ENCODE measurements at places on chromosomes 2 and 18.

DNA sequence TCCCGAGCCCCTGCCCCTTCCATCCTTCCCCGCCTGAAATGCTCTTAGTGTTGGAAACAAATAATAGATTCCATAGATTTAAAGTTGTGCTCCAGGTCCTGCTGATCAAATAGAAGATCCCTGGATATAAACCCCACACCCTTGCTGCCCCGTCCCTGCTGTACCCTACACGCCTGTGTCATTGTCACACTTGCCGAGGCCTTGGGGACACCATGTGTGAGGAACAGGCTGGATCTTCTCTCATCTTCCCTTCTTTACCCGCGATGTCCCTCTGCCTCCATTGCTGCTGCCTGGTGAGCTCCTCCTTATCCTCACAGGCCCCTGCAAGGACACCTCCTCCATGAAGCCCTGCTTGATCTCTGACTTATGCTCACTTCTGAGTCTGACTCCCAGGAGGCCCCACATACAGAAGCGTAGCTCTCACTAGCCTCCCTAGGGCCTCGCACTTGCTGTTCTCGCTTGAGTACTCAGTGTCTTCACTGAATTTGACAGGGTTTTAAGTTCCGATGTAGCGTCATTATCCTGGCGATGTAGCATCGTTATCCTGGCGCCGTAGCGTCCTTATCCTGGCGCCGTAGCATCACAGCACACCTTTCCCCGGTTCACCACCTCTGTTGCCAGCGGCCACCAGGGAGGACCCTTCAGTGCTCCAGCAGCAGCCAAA is 221.9 kb downstream of the NDUFA10 start:
- no peak for DNase-seq

- no peak for DNase-seq
These were observed 18.1 kb downstream of the LPIN2 start for GRCh38 chr18:2994603-2995432.

GRCh38 chr2:129118296-129118695 is 799.6 kb upstream of the HS6ST1 start:
- DNase-seq: no peak

- DNase-seq: no peak
These were observed 5.7 kb downstream of the CKAP2L start for GRCh38 chr2:112758711-112759110.

DNA sequence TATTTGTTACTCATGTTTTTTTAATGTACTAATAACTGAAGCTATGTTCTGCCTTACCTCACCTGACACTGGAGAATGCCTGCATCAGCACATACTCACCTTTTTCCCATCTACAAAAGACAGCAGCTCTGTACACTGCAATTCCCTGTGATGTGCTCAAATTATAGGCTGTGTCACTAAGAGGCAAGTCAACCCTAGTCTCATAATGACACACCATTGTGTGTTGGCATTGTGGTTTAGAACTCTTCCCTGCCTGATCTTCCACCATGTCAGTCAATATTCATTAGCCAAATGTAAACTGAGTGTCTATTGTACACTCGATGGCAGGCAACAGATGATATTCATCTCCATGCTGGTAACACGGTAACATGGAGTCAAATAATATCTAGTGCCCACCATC is 332.1 kb upstream of the TCF4 start:
- no peak for DNase-seq

DNA sequence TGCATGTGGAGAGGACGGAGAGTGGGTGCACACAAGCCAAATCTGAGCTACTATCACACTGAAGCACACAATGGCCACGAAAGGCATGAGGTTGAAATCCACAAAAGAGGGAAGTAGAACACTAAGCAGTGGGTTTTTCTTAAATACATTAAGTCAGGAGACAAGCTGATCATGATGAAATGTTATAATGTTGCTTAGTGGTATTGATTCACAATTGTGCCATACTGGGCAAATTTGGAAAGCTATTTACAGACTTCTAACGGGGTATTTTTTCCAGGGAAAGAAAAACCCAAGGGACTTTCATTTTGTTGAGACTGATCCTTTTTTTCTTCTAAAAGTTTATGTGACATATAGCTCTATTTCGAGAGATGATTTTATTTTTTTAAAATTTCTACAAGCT is 100.8 kb upstream of the CNGA3 start:
- no peak for DNase-seq

GRCh38 chr2:176814740-176815367 is 397.7 kb upstream of the HNRNPA3 start:
- peak; percentile 2 for DNase-seq

DNA sequence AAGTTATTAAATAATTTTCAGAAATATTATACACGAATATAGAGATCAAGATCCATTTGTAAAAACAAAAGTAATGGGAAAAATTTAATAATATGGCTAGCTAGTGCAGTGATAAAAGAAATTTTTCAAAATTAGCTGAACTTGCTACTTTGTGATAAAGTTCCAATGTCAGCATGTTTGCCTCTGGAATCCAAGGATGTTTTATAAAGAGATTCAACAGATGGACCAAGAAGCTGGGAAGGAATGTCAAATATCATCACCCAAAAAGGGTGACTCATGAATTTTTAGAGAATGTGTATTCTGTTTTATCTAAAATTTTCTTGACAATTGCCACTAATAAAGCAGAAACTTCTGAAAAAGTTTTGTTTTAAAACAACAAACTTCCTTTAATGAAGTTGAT is 95.3 kb downstream of the FSIP2 start:
- no peak for DNase-seq

GRCh38 chr2:174775571-174775980 is 11.3 kb upstream of the CHRNA1 start:
- DNase-seq: peak; percentile 81

DNA sequence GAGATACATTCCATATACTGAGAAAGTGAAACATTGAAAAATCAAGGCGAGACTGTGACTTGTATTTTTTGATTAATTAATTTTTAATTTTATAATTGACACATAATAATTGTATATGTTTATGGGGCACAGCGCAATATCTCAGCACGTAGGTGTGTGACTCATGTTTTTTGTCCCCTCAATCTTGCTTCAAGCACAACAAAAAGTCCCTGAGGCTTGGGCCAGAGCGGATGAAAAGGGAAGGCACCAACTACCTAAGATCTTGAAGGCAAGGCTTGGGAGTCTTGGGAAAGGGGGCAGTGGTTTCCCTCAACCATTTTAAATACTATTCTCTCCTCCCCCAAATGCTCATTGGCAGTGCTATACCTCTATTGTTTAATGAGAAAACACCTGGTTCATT is 9.9 kb downstream of the SGPP2 start:
- DNase-seq: no peak

DNA sequence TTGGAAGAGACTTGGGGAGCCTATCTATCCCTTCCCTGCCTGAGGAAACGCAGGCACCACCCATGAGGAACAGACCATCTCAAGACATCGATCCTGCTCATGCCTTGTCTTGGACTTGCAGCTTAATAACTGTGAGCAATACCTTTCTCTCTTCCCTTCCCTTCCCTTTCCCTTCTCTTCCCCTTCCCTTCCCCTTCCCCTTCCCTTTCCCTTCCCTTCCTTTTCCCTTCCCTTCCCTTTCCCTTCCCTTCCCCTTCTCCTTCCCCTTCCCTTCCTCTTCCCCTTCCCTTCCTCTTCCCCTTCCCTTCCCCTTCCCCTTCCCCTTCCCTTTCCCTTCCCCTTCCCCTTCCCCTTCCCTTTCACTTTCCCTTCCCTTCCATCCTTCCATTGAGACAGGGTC is 650.7 kb upstream of the SOX11 start:
- DNase-seq: no peak

DNA sequence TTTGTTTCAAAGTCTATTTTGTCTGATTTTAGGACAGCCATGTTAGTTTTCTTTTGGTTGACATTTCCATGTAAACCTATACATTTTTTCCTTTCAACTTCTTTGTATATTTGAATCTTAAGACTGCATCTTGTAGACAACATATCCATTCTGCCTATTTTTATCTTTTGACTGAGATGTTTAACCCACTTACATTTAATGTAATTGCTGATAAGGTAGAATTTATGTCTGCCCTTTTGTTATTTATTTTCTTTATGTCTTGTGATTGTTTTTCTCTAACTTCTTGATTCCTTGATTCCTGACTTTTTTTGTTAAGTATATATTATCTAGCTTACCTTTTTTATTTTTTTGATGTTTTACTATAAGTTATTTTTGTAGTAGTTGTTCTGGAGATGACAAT is 542.5 kb downstream of the SUCLG1 start:
- DNase-seq: no peak

DNA sequence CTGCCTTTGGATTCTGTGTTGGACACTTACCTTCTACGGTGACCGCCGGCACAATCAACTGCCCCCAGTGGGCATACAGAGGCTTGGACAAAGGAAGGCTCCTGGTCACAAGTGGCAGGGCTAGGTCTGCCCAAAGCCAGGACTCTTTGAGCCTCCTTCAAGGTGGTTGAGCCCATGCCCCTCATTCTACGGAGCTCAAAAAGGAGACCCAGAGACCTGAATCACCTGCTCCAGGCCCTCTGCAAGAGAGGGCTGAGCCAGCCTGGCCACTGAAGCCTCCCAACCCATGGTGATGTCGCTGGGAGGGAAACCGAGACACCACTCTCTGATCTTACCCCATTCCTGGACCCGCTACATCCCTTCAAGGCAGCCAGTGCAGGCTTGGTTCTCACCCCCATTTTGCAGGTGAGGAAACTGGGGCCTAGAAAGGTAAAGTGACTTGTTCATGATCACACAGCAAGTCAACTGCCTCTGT is 87.9 kb downstream of the INHBB start:
- no peak for DNase-seq

- DNase-seq: no peak
These were observed 241.7 kb downstream of the CD226 start for GRCh38 chr18:69705987-69706386.

DNA sequence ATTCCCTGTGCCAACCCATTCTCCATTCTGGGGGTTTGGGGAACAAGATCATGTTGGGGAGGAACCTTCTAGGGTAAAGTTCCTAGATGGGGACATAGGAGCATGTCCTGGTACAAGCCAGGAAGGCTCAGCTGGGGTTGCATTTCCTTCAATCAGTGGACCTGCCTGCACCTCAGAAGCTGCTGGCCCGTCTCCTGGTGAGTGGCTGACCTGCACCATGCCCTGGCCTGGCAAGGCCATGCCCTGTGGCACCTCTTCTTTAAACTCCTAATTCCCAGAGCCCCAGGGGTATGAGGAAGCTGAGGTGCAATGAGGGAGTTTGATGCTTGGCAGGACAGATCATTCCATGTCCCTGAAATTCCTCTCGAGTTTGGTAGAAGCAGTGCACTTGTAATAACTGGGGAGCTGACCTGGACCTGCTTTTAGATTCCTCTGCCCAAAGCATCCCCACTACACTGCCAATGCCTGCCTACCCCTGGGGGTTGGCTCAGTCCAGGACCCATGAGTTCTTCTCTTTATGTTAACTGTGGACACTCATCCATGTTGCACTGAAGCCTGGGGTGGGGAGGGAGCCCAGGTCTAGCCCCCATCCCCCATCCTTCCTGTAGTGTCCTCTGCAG is 25.3 kb downstream of the MROH2A start:
- DNase-seq: no peak

- DNase-seq: no peak
These were observed 66.0 kb upstream of the PMAIP1 start for GRCh38 chr18:59833785-59834184.

DNA sequence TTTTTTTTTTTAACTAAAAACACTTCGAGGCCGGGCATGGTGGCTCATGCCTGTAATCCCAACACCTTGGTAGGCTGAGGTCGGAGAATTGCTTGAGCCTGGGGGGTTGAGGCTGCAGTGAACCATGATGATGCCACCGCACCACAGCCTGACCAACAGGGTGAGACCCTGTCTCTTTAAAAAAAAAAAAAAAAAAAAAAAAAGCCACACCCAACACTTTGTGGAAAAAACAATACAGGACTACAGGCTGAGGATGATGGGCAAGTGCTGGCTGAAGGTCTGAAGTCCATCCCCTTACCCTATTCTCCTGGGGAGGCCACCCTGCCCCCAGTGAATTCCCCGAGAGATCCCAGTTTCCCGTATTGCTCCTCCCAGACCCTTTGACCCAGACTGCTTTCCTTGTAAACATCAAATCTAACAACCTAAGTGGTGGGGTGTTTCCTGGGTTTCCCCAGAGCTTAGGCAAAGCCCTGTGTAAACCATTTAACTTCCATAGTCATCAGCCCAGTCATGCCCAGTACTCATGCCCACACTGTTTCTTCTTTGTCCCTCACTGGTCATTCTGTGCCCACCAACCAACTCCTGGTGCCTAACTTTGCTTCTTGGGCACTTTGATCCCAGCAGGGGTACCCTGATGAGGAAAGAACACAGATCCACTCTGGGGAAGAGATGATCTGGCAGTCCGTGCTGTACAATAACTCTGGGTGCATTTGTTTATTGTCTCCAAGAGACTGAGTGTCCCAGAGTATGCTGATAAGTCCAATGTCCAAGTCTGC is 5.8 kb upstream of the TMEM37 start:
- no peak for DNase-seq

DNA sequence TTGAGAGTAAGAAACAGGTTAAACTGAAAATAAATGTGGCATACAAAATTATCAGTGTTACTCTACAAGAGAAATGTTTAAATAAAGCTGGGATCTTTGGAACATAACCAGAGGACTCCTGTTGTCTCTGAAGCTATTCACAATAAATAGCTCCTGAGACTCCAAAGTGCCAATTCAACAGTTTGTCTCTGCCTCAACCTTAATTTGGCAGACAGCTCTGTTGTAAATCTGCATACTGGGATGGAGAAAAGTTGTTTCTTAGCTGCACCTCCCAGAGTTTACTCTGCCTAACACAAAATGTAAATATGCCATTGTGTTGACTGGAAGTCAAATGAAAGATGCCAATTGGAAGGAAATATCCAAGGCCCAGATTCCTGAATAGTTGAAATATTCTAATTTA is 238.5 kb upstream of the EPHA4 start:
- DNase-seq: no peak

GRCh38 chr18:26532367-26533340 is 15.7 kb downstream of the KCTD1 start:
- no peak for DNase-seq

DNA sequence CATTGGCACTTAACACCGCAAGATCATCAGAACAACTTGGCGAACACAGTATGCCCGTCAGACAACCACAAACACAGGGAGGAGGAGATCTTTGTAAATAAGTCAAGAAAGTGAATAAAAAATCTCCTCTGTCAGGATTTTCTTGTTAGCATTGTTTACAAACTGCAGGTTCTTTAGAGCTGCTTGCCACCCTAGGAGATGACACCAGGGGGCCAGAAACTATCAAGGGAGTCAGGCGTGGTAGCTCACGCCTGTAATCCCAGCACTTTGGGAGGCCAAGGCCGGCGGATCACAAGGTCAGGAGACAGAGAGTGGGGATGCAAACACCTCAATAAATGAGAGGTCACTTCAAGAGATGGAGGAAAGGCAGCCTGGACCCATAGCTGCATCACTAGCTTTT is 428.1 kb downstream of the SETBP1 start:
- DNase-seq: no peak

- no peak for DNase-seq
These were observed 789 bp upstream of the COX7A2L start for GRCh38 chr2:42361728-42362283.

DNA sequence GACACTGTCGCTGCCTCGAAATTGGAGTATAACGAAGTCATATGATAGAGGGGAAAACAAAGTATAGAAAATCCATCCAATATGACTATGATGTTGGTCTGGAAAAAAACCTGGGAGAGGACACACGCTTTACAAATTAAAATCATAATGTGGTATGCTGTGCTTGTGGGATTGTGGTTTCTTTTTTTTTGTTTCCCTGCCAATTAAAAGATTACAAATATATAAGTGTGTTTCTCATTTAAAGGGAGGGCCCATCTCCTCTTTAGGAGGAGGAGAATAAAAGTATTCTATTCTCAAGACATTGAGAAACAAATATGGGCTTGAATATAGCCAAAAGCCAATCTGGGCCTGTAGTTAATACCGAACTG is 86.6 kb downstream of the EPHA4 start:
- no peak for DNase-seq

- DNase-seq: no peak
These were observed 189.8 kb downstream of the SNTG2 start for GRCh38 chr2:1140389-1141003.
